Stimulated activated CD4-positive, alpha-beta T cell treated with anti-CD3 and anti-CD28 coated beads, TNF-alpha, amount 100 ng/mL, for 48 hours (primary cell): ENCODE measurements at places on chromosomes 1 and 21.

GRCh38 chr1:53326598-53327181 lies 1.2 kb downstream of the LRP8 start:
- DNase-seq, result peak; percentile 41

- no peak for DNase-seq
Observed at GRCh38 chr1:46188295-46189030, 9.8 kb downstream of the POMGNT1 start.

DNA sequence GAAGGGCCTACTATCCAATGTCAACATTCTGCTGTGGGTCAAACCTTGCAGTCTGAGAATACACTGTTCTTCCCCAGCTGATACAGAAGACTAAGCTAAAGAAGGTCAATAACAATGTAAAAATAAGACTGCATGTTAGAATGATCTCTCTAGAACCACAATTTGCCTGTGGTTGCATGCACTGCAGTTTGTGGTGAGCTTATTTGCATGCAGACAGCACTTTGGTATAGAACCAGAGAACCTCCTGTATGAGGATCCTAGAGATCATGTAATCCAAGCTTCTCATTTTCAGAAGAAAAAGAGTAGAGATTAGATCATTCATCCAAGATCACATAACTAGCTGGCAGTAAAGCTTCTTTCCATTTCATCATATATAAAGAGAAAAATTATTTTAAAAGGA lies 15.8 kb downstream of the SYNJ1 start:
- no peak for DNase-seq

DNA sequence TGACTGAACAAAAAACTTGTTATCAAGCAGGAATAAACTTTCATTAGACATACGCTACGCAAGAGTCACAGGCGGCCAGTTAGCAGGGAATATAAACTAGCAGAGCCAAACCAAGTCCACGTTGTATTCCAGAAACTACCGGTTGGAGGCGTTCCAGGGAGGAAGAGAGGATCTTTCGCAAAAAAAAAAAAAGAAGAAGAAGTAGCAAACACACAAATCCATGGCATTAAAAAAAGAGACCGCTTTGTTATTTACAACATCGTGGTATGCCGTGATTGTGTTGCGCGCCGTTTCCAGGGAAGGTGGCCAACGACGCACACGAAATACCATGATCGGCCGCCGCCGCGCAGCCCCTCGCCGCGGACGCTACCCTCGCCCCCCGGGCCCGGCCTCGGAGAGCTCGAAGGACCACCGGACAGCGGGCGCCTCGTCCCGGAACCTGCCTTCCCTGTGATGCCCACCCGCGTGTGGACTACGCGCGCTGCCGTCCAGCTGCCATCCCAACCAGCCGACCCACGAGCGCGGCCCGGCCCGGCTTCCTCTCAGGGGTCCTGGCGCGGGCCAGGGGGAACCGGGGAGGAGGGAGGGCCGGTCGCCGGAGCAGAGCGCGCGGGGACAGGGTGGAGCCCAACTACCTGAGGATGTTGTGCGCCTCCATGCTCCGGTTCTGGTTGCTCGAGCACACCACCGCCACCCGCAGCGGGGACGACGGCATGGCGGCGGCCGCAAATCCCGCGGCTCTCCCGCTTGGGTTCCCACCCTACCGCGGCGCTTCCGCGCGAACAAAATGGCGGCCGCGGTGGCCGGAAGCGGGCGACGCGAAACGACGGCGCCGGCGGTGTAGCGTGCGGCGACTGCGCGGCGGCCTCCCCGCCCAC lies 581 bp downstream of the SSU72 start:
- peak; percentile 62 for DNase-seq

DNA sequence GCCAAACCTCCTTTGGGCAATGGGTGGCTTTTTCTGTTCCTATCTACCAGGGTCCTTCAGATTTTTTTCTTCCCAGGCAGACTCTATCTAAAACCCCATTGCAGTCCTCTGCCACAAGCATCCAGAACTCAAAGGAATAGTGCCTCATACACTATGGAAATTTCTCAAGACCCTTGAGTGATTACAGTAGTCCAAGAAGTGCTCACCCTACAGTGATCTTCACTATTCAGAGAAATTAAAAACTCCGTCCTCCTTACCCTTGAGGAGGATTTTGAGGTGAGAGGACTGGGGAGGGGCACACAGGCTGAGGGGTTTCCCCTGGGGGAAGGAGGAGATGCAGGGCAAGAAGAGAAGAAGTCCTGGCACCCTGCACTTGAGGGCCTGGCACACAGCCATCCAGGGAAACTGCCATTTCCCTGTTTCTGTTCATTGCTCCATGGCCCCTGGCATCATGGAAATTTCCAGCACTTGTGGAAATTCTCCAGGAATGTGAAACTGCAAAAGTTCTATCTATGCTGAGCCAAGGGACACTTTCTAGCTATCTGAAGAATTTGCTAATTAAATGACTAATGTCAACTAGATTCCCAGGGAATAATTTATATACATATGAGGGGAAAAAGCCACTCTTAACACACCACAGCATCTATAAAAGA lies 102.5 kb upstream of the ATP1B1 start:
- no peak for DNase-seq

- no peak for DNase-seq
Observed at GRCh38 chr1:161820914-161821313, 54.8 kb downstream of the ATF6 start.

DNA sequence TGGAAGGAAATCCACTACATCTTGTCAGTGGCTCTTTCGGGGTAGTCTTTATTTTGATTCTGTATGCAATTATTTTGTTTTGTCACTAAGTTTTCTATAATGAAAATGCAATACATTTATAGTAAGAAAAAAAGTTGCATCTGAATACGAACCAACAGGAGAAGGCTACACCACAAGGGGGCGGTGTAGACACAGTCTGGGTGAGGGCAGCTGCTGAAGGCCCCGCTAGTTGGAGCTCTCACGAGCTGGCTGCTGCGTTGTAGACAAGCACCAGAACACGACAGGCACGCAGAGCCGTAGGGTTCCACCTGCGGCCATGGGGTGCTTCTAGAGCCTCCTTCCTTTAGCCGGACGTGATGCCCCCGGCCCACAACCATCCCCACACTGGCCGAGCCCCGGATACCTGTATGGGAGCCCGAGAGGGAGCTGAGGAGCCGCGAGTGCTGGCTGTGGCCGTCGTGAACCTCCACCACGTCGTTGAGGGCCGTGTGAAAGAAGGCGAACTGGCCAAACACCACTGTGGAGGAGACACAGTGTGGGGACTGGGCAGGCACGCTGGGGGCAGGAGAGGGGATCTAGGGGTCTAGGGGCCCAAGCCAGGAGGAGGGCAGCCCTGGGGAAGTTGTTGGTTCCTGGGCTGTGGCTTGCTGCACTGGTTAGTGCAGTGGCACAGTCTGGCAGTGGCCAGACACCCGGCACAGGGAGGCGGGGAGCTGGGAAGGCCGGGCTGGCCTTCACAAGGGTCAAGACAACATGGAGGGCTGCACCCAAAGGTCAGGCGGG lies 160.8 kb downstream of the ZSCAN20 start:
- peak; percentile 79 for DNase-seq

GRCh38 chr1:235952950-235953615 lies 86.4 kb upstream of the LYST start:
- DNase-seq, result peak; percentile 27

- no peak for DNase-seq
Observed at GRCh38 chr1:4375812-4376211, 278.6 kb upstream of the AJAP1 start.

DNA sequence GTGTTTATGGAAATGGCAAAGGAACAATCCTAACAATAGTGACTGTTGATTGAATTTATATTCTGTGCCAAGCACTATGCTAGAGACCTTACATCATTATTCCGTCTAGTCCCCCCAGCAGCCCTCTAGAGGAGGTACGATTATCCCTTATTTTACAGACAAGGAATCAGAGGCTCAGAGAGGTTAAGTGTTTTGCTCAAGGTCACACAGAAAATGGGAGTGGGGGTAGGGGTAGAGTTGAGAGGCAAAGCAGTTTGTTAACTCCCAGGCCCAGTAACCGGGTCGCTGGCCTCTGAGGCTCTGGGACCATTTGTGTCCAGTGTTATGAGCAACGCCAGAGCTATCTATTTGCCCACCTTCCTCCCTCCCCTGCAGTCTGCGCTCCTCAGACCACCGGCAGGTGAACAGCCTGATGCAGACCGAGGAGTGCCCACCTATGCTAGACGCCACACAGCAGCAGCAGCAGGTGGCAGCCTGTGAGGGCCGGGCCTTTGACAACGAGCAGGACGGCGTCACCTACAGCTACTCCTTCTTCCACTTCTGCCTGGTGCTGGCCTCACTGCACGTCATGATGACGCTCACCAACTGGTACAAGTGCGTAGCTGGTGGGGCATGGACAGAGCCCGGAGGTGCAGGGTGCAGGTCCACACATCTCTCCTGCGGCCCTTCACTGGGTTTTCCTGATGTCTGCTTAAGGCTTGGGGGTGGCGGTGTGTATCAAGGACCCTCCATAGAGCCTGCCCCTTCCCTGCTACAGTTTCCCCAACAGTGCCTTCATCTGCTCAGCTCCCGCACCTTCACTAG lies 19.8 kb downstream of the SERINC2 start:
- DNase-seq, result no peak

GRCh38 chr1:219227360-219228057 lies 53.8 kb downstream of the LYPLAL1 start:
- DNase-seq, result no peak

- DNase-seq, result no peak
Observed at GRCh38 chr1:247535402-247535801, 838 bp downstream of the OR2C3 start.

DNA sequence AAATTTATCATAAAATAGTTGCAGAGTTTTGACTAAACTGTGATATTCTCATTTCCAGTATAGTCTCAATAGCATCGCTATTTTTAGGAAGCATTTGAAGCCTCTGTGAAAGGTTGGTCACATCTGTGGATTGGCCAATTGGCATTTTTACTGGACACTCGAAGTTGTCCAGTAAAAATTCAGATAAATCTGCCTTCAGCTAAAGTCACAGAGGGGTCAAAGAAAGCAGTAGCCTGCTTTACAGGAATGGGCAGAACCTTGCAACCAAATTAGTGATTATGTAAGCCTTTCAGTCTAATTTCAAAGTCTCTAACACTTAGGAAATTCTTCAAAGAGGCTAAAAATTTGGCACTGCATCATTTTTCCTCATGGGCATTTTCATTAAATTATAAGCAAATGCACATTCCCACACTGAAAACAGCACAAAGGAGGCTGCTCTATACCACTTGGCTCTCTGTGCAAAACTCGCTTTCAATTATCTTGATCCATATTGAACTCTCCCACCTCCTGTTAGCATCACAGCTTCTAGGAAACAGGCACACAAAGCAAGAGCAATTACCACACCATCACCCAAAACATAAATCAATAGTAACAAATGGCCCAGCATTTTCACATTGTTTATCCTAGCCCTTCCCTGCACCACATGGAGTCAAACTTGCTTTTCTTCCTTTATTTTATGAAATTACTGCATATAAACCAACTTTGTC lies 318.5 kb upstream of the DUSP10 start:
- DNase-seq, result no peak

- no peak for DNase-seq
Observed at GRCh38 chr1:27966402-27967105, 6.8 kb downstream of the XKR8 start.

GRCh38 chr1:244835276-244836134 lies at the start of gene COX20:
Gene COX20 (plus strand): TSS chr1:244835658. CDS start chr1:244835715, 57 bp downstream.
- DNase-seq, result peak; percentile 77

DNA sequence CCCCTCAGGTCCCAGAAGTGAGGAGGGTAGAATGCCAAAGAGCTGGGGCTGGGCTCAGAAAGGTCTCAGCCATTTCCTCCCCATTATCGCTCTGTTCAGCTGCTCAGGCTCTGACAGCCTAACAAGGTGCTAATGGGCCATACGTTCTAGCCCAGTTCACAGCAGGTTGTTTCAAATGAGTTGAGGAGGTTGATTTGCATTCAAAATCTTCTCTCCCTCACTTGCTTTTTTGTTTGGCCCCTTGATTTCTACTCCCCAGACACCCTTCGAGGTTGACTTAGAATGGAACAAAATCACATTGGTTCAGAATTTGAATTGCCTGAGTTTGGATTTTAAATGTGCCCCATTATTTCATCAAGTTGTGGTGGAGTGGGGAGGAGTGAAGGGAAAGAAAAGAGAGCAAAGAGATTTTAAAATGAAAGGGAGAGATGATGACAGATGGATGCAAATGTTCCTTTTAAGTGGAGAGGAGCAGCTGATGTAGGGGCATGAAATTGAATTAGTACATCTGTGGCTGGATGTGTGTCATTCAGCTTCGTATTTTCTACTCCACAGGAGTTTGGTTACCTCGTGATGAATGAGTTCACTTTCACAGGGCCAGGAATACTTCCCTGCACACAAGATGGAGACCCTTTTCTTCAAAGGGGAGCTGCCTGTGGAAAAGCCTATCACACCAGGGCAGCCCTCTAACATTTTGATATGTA lies 425.8 kb upstream of the CAMK1G start:
- DNase-seq, result no peak

DNA sequence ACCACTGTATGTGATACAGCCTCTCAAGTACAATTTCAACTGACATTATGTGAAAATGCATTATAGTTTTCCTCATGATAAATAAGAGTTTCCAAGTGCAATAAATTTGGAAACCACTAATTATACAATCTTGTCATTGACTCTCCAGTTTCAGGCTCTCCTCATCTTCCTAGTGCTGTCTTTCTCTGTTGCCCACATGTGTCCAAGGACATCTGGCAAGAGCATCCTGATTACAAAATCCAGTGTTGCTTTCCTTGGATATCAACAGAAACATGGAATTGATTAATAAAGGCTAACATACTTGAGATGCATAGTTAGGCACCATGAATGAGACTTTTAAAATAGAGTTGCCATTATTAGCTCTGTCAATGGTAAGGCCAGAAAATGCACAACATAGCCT lies 15.6 kb upstream of the MAP10 start:
- no peak for DNase-seq

DNA sequence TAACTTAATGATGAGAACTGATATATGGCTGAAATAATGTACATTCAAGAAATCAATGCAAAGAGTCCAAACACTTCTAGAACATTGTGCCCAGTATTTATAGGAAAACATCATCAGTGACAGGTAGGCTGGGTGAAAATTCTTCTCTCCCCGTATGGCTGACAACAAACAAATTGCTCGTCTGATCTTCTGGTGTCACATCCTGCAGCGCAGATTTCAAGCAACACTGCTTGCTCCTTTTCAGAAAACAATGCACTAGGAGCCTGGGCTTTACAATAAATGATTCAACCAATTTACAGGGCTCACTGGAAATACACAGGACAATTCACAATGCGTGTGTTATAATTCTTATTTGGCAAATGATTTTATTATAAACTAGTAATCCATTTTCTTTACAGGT lies 185.3 kb downstream of the RERE start:
- no peak for DNase-seq

GRCh38 chr1:36463463-36463802 lies 751 bp downstream of the MRPS15 start:
- no peak for DNase-seq

DNA sequence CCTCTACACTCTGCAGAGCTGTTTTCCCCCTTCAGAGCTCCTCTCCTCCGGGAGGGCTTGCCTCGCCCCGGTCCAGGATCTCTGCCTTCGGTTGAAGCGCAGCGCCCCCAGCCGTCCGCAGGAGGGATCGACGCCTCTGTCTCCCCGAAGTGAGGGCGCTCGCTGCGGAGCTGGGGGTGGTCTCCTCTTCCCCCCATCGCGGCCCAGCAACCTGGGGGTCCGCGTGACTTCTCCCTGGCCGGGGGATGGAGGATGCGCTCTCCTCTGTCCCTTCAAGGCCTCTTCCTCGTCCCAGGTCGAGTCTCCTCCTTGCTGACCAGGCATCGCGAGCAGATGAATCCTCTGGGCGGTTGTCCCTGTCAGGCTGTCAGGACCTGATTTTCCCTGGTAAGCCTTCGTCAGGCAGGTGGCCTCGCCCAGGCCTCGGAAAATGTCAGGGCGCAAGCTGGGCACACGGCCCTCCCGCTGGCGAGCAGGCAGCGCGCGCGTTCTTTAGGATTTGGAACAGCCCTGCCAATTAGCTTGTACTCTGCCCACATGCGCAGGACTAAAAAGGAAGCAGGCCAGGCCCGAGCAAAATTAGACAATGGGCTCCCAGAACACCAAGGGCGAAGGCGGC lies 90.5 kb downstream of the EDEM3 start:
- peak; percentile 31 for DNase-seq
